ENCODE measurements at places on chromosomes 1 and 21.
A peak's percentile ranks its signal among the peaks of the same experiment; 100 is the strongest.

GRCh38 chr1:221712776-221713431, 29.0 kb downstream of the DUSP10 start:
- peak; percentile 67 for DNase-seq

- no peak for DNase-seq
These were observed 8.0 kb downstream of the C1orf167 start for GRCh38 chr1:11770011-11770410.

GRCh38 chr1:91527266-91527765, 26.7 kb downstream of the CDC7 start:
- no peak for DNase-seq

GRCh38 chr21:44732956-44733355, 21.6 kb upstream of the TSPEAR start:
- no peak for DNase-seq

- no peak for DNase-seq
These were observed 20.8 kb upstream of the SCYL3 start for GRCh38 chr1:169914531-169914930.

- no peak for DNase-seq
These were observed 34.8 kb upstream of the PRELP start for GRCh38 chr1:203440771-203441170.

- DNase-seq = no peak
These were observed 35.2 kb downstream of the TGFB2 start for GRCh38 chr1:218380125-218380977.

DNA sequence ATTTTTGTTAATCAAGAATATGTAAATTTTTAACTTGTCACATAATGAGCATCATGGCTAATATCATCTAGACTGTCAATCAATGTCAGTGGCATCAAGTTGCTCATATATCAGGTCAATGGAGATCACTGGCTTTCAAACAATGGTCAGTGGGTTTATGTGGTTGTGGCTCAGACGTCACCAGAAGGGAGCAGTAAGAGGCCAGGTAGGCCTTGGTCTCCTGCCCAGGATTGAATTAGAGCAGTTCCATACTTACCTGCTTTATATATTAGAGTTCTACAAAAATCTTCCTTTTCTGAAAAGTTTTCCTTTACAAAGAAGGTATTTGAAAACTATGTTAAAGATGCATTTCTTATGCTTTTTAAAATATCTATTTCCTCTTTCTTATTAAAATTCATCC, 206.3 kb upstream of the B3GALT2 start:
- no peak for DNase-seq

GRCh38 chr1:222306512-222306911, 241.4 kb downstream of the HHIPL2 start:
- DNase-seq = no peak

DNA sequence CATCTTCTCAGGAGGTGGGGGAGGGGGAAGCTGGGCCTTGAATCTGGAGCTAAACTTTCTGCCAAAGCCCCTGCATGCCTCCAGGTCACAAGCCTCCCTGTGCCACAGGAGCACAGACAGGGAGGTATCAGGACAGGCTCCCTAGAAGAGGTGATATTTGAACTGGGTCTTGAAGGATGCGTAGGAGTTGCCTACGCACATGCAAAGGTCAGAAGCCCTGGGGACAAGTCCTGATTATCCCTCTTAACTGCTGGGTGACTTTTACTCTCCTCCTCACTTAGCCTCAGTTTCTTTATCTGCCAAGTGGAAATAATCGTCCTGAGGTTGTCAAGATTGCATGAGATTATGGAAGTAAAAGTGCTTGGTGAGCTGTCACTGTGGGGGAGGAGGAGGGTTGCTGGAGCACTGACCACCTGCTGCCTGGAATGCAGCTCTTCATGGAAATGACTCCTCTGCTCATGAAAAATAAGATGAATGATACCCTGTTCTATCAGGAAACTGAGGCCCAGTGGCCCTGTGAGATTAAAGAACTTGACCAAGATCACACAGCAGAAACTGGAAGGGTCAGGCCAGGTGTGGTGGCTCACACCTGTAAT, 50.6 kb upstream of the LAPTM5 start:
- no peak for DNase-seq

GRCh38 chr1:160666079-160666442, 19.2 kb upstream of the SLAMF1 start:
- DNase-seq = no peak

GRCh38 chr1:113396585-113396984, 6.3 kb downstream of the MAGI3 start:
- DNase-seq = no peak

- DNase-seq = no peak
These were observed 81.4 kb downstream of the SMYD2 start for GRCh38 chr1:214362188-214362882.

DNA sequence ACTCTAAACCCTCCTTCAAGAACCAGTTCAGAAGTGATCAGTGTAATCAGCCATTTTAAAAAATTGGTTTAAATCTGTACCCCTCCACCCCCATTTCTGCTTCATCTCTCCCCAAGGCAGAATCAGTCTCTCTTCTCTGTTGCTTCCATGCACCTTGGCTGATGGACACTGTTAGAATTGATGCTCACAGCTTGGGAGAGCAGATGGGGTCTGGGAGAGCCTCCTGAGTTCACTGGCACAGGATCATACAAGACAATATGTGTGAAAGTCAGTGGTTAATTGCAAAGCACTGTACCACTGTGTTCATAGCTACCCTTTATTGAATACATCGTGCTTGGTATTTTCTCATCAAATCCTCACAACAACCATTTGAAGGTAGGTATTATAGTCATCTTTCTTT, 140.9 kb downstream of the ROR1 start:
- DNase-seq = no peak

DNA sequence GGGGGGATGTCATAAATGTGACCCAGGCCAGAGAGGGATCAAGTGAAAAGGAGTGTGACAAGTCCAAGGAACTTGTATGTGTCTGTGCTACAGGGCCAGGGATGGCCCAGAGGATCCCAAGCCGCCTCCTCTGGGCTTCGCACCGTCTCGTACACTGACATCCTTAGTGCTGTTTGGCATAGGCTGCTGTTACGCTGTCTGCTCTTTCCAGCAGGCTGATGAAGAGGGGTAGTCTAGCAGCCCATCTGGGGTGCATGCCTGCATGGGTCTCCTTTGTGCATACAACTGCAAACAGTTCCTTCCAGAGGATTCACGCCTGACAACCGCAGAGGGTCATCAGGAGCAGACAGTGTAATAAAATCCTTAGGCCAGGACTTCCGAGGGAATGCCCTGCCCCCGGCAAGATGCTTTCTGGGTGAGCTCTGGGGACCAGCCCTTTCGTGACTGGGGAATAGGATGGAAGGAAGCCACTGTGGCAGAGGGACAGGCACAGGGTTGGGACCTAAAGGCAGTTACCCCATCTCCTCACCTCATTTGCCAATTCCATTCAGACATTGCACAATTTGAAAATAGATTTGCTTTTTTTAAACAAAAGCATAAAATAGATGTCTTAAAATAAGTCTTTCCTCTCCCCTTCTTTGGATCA, 6.3 kb upstream of the GOLT1A start:
- no peak for DNase-seq

DNA sequence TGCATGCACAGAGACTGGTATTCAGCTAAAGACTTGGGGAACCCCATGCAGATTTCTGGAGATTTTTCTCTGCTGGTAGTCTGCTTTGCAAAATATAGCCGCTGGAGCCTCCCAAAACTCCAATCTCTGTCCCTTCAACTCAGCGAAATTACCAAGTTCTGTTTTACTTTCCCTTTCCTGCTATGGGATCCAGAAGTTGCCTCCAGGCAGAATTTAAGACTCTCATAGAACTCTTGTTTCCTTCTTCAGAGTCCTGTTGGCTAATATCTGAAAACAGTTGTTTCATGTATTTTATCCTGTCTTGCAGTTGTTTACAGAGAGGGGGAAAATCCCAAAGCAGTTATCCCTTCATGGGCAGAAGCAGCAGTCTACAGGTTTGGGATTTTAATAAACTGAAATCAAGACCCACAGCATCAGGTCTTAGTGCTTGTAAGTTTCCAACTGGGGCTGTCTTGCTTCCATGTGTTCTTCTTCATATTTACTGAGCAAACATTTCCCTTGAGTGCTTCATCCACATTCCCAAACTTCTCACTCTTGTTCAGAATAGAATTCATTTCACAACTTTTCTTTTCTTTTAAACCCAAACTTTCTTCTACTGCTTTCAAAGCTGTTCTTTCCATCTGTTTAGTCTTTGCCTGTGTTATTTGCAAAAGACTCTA, 221.3 kb upstream of the DMRTA2 start:
- DNase-seq = no peak

GRCh38 chr1:76153841-76154205, 79.3 kb downstream of the ST6GALNAC3 start:
- DNase-seq = no peak

GRCh38 chr1:15353839-15354579, 55.7 kb upstream of the EFHD2 start:
- DNase-seq = no peak

- no peak for DNase-seq
These were observed 89.5 kb downstream of the CCDC30 start for GRCh38 chr1:42552636-42553035.

- DNase-seq = no peak
These were observed 5.5 kb upstream of the PRKAB2 start for GRCh38 chr1:147177611-147178380.

GRCh38 chr1:95216292-95216990, 17.6 kb upstream of the RWDD3 start:
- DNase-seq = no peak

- no peak for DNase-seq
These were observed 118.0 kb downstream of the ACTL8 start for GRCh38 chr1:17873007-17873675.

- no peak for DNase-seq
These were observed 15.0 kb upstream of the ZZZ3 start for GRCh38 chr1:77697441-77697840.

GRCh38 chr1:170559166-170559565, 27.2 kb downstream of the GORAB start:
- no peak for DNase-seq

GRCh38 chr1:182080040-182080439, 18.5 kb upstream of the ZNF648 start:
- DNase-seq = no peak

- no peak for DNase-seq
These were observed 52.8 kb downstream of the CAPN2 start for GRCh38 chr1:223765036-223765718.

- DNase-seq = no peak
These were observed 848 bp downstream of the CTTNBP2NL start for GRCh38 chr1:112396653-112397471.

GRCh38 chr1:241460098-241460873, 59.3 kb downstream of the FH start:
- DNase-seq = no peak

- no peak for DNase-seq
These were observed 102.2 kb downstream of the FCRL5 start for GRCh38 chr1:157450106-157450505.

- DNase-seq = no peak
These were observed 14.1 kb upstream of the TNR start for GRCh38 chr1:175757381-175758015.

DNA sequence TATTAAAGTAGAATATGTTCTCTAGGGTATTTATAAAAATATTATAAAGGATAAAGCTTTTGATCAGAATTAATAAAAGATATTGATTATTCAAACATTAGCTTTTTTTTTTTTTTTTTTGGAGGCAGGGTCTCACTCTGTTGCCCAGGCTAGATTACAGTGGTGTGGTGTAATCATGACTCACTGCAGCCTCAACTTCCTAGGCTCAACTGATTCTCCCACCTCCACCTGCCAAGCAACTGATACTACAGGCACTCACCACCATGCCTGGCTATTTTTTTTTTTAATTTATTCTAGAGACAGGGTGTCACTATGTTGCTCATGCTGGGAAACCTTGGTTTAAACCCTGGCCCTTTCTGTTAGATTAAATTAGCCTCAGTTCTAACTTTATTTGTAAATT, 188.3 kb downstream of the CLEC20A start:
- no peak for DNase-seq

DNA sequence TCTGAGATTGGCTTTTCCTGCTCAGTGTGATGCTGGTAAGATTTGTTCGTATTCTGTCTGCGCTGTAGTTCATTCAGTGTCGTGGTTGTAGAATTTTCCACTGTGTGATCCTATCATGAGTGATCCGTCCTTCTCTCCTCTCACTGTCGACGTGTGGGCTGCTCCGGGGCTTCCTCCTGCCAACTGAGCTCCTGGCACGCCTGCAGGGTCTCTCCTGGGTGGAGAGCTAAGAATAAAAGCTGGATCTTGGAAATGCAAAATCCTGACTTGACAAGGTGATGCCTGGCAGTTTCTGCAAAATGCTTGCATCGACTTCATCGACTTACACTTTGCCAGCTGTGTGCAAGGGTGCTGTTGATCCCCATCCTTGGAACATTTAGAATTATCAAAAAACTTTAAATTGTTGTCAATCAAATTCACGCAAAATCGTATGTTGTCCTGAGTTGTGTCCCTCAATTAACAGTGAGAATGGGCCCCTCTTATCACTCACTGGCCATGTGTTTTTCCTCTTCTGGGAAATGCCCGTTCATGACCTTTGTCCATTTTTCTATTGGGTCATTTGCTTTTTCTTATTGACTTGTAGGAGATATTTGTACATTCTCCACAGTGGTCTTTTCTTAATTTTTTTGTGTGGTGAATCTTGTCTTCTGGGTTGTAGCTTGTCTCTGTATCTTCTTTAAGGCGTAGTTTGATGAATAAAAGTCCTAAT, 125.5 kb downstream of the CRYAA start:
- no peak for DNase-seq

GRCh38 chr1:107935396-107936064, 29.4 kb downstream of the VAV3 start:
- DNase-seq = no peak

DNA sequence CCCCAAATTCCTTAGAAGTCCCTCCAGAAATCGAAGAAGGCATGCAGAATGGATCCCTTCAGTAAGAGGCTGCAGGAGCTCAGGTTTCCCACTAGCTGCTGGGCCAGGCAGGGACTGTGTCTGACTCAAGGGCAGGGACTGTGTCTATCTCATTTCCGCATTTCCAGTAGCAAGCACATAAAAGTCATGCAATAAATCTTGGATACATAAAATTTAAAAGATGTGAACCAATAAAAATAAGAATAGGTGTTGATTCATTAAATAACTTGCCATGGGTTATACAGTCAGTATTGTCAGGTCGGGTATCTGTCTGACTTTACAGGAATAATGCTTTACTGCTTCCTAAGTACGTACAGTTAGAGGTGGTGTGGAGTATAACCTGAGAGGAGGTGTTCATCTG, 15.2 kb downstream of the PM20D1 start:
- no peak for DNase-seq

DNA sequence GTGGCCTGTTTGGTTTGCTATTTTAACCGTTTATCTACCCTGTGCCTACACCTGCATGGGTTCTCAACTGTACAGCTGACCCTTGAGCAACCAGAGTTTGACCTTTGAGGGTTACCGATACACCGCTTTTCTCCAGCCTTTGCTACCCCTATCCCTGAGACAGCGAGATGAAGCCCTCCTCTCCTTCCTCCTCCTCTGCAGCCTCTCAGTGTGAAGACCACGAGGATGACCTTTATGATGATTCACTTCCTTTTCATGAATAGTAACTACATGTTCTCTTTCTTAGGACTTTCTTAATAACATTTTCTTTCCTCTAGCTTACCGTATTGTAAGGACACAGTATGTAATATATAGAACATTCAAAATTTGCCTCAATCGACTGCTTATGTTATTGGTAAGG, 14.5 kb upstream of the RNF187 start:
- no peak for DNase-seq

- DNase-seq = no peak
These were observed 48.2 kb downstream of the UBE2T start for GRCh38 chr1:202293569-202293968.
